ENCODE measurements at places on chromosomes 2 and 18.
A peak's percentile ranks its signal among the peaks of the same experiment; 100 is the strongest.

GRCh38 chr2:143312441-143312840 is 183.2 kb downstream of the ARHGAP15 start:
- no peak for DNase-seq

DNA sequence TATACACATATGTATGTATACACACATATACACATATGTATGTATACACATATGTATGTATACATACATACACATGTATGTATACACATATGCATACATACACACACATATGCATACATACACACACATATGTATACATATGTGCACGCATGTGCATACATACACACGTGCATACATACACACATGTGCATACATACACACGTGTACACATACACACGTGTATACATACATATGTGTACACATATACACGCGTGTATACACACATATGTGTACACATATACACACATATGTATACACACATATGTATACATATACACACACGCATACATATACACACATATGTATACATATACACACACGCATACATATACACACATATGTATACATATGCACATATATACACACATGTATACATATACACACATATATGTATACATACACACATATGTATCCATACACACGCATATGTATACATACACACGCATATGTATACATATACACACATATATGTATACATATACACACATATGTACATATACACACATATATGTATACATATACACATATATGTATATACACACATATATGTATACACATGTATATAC is 21.5 kb downstream of the NABP1 start:
- DNase-seq = no peak

- DNase-seq = peak; percentile 58
Observed at GRCh38 chr2:230713331-230714135, 891 bp downstream of the CAB39 start.

GRCh38 chr2:237542001-237542704 is 24.2 kb upstream of the PRLH start:
- DNase-seq = no peak

- peak; percentile 19 for DNase-seq
Observed at GRCh38 chr2:217429981-217430500, 570.2 kb upstream of the TNP1 start.

- DNase-seq = peak; percentile 39
Observed at GRCh38 chr2:68225119-68225632, 27.2 kb downstream of the PPP3R1 start.

DNA sequence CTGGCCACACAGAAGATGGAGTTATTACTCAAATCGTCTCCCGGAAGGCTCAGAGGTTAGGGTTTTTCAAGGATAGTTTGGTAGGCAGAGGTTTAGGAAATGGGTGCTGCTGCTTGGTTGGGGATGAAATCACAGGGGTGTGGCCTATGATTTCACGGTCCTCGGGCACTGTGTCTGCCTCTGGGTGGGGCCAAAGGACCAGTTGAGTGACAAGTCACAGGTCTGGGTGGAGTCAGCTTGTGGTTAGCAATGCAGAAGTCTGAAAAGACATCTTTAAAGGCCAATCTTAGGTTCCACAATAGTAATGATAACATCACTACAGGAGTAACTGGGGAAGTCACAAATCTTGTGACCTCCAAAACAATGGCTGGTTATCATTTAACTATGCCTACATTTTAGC is 387.8 kb downstream of the ZNF521 start:
- DNase-seq = peak; percentile 15

- DNase-seq = no peak
Observed at GRCh38 chr18:47696870-47697269, 233.6 kb downstream of the SMAD2 start.

DNA sequence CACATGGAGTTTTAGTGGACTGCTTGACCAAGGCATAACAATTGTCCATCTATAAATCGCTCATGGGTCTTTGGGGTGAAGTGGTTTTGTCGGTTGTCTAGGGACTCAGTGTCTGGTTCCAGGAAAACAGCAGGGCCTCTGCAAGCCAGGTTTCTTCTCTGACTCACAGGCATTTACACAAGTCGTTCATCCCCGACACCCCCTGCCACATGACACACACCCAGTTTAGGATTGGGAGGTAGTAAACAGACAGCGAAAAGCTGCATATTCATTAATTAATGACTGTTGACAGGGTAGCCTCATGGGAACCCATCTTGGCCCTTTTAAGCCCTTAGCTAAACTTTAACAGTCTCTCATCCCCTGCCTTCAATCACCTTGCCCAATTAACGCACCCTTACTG is 194.8 kb upstream of the ACVR2A start:
- DNase-seq = no peak

DNA sequence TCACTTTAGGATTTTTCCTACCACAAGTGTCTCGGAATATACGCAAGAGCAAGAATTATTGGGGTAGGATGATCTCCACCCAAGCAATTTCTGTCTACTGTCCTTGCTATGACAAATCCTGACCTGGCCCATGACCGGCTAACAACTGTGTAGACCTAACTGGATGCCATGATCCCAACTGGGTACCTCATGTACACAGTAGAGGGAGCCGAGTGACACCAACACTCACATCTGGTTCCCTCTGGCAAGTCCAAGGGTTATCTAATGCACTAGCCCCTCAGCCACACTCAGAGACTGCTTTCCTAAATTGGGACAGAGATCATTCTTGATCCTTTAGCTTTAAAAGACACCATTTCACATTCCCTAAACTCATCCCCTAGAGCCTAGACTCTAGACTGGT is 60.7 kb upstream of the ZNF532 start:
- no peak for DNase-seq

DNA sequence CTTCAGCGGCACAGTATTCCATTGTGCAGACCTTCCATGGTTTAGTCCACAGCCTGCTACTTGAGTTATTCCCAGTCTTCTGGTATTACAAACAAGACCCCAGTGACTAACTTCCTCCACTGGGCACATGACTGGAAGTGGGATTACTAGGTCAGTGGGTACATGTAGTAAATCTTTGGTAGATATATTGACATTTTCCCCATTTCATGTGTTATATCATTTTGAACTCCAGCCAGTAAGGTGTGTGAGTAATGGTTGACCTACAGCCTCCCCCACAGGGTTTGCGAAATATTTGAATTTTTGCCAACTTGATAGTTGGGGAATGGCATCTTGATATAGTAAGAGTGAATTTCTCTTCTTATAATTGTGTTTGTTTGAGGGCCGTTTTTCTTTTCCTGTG is 58.8 kb downstream of the RNF144A start:
- no peak for DNase-seq

DNA sequence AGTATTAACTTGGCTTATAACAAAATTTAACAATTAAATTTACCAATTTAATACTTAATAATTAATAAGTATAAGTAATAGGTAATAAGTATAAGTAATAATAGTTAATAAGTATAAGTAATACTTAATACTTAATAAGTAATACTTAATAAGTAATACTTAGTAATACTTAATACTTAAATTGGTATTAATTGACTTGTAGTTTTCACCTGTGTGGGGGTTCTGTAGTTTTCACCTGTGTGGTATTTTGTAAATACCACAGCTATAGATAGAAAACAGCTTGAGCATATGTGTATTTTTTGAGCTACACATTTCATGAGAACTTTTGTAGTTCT is 55.4 kb downstream of the MAPRE2 start:
- DNase-seq = no peak

GRCh38 chr18:3321133-3321812 is 59.3 kb downstream of the MYL12B start:
- DNase-seq = peak; percentile 81

DNA sequence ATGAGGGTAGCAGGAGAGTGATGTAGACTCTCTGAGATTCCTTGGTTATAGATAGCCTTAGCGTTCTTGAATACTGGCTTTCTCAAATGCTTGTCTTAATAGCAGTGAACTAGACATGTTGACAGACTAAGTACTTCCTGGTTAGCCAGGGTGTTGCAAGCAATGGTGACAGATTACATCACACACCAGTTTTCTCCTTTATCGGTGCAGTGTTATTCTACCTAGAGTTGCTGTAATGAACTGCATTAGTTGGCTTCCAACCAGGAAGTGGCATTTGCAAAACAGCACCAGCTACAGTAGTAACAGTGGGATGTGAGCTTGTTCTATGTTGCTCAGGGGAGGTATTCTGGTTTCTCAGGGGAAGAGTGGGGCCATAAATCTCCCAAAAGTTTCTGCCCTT is 582.2 kb upstream of the DDX18 start:
- DNase-seq = no peak

DNA sequence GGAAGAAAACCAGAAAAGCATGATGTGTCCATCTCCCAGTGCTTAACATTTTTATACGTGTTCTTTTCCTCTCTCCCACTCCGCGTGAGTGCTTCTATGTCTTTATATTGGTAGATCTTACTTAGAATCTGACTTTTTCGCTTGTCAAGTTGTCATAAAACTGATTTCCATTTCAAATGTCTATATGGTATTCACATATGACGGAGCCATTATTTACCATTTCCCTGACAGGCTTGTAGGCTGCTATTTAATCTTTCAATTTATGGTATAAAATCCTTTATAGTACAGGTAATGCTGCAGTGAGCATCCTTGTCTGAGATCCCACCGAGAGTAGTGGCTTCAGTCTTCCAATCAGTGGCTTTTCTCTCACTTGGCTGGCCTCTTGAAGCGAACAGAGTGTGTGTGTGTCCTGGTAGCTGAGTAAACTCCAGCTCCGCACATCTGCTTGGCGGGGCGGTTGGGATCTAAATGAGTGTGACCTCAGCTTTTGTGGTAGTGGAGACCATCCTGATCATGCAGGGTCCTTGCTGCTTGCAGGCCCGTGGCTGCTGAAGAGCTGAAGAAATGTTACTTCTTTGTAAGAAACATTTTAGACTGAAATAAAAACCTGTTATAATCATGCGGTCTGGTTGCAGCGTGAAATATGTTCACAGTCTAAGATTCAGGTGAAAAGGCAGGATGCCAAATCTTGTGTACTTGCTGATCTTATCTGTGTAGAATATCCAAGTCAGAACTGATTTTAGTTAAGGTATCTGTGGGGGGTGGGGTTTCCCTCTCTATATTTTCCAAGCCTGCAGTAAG is 40.2 kb downstream of the INPP4A start:
- DNase-seq = no peak

- DNase-seq = no peak
Observed at GRCh38 chr2:20490300-20491181, 43.7 kb downstream of the RHOB start.

GRCh38 chr2:84815146-84815545 is 65.7 kb downstream of the TRABD2A start:
- peak; percentile 69 for DNase-seq

- peak; percentile 88 for DNase-seq
Observed at GRCh38 chr2:42809819-42810120, 17.4 kb upstream of the HAAO start.

DNA sequence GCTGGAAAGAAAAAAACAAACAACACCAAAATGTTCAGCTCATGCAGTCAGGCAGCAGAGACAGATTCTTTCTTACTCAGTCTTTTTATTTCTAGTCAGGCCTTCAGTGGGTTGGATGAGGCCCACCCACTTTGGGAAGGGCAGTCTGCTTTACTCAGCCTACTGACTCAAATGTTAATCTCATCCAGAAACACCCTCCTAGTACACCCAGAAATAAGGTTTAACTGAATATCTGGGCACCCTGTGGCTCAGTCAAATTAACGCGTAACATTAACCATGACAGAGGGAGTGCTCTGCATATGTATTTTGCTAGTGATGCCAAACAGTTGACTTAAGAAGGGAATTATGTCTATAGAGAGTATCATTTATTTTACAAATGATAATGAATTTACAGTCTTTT is 401.6 kb downstream of the PARD3B start:
- no peak for DNase-seq

DNA sequence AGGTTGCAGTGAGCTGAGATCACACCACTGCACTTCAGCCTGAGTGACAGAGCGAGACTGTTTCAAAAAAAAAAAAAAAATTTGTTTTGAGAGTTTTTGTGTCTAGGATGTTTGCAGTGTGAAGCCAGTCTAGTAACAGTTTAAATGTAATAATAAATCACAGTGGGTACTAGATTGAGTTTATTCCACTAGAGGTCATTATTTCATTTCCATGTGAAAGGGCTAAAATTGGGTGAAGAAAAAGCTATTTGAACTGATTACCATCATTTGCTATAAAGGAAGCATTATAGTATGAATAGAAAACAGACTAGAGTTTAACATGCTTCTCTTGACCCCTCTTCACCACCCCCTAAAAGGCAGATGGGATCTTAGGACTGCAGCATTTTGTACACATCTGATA is 20.3 kb downstream of the SNRPD1 start:
- DNase-seq = peak; percentile 6

- DNase-seq = no peak
Observed at GRCh38 chr18:9065864-9066263, 36.6 kb upstream of the NDUFV2 start.

- DNase-seq = peak; percentile 18
Observed at GRCh38 chr2:222656526-222657446, 894 bp upstream of the FARSB start.

- no peak for DNase-seq
Observed at GRCh38 chr2:15836689-15837610, 103.4 kb upstream of the MYCN start.

GRCh38 chr2:86350751-86351150 is 13.3 kb upstream of the REEP1 start:
- DNase-seq = peak; percentile 16

GRCh38 chr2:21404827-21405625 is 281.3 kb downstream of the TDRD15 start:
- no peak for DNase-seq

GRCh38 chr2:239787538-239788050 is 237.5 kb downstream of the NDUFA10 start:
- DNase-seq = no peak

DNA sequence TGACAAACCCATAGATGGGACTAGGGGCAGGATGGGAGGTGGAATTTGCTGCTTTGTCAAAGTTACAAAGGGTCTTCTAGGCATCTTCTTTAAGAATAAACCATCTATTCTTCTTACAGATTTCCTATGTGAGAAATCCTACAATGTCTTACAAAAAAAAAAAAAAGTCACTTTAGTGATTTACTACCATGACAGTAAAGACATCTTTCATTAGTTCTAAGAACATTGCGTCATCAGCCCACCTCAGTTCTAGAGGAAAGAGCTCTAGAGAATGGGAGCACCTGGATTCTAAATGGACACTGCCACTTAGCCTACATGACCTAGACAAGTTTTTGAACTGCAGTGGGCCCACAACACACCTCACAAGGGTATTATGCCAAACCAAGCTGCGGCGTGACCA is 172.0 kb downstream of the MYO5B start:
- no peak for DNase-seq

DNA sequence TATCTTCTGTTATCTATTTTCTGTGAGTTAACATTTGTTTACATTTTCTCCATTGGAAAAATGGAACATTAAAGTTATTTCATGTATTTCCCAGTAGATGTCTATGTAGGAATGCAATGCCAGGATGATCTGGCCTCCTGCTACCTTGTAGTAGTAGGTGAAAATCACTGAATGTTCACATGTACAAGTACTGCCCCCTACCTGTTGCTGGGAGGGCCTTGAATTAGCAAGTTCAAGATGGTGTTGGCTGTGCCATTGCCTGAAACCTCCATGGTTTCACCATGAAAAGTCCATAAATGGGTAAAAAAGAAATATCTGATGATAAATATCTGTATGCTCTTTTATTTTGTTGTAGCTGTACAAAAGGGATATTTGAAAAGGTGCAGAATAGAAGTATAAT is 30.7 kb downstream of the XRCC5 start:
- DNase-seq = no peak

GRCh38 chr2:12176623-12177454 is 430.4 kb downstream of the LPIN1 start:
- DNase-seq = peak; percentile 93

- DNase-seq = peak; percentile 46
Observed at GRCh38 chr2:168705534-168706470, 96.6 kb upstream of the NOSTRIN start.

- no peak for DNase-seq
Observed at GRCh38 chr18:36514778-36515177, 217.3 kb downstream of the FHOD3 start.

Data from EH (cell line).